ENCODE measurements at places on chromosomes 4 and X.

DNA sequence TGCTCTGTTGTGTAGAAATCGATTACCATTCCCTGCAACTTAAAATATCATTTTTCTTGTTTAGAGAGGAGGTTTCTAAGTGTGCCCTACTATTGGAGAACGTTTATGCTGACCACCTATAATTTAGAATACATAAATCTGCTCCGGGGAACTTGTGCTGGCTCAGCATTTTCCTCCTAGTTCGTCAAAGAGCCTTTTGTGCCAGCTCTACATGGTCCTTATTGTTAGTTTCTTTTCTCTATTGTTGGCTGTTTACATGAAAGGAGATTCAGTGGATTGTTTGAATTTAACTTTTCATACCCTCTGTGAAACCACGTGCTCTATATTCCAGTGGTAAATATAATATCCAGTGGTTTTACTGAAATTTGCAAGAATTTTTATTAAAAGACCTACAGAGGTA is 53.4 kb upstream of the ATP8A1 start:
- no peak for DNase-seq

DNA sequence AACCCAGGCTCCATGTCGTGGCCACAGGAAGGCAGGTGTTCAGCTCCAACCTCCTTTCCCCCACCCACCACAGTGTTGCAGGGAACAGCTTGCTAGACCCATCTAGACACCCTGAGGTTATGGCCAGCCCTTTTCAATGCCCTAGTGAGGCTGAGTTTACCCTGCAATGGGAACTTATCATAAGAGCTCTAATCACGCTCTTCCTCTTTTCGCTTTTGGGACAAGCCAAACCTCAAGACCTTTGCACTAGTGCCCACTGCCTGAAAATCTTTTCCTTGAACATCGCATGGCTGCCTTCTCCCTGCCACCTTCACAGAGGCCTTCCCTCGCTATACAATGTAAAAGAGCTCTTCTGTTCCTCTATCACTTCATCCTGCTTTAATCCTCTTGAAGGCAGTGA is 2.4 kb upstream of the FGFBP2 start:
- DNase-seq, result no peak

GRCh38 chr4:159455675-159456237 is 352.9 kb downstream of the RAPGEF2 start:
- no peak for DNase-seq

- DNase-seq, result no peak
Measured at GRCh38 chr4:175071123-175071522, 153.0 kb downstream of the ADAM29 start.

GRCh38 chr4:70753630-70754029 is 31.9 kb downstream of the RUFY3 start:
- no peak for DNase-seq

GRCh38 chrX:45823536-45823935 is 622.9 kb upstream of the DIPK2B start:
- DNase-seq, result no peak

DNA sequence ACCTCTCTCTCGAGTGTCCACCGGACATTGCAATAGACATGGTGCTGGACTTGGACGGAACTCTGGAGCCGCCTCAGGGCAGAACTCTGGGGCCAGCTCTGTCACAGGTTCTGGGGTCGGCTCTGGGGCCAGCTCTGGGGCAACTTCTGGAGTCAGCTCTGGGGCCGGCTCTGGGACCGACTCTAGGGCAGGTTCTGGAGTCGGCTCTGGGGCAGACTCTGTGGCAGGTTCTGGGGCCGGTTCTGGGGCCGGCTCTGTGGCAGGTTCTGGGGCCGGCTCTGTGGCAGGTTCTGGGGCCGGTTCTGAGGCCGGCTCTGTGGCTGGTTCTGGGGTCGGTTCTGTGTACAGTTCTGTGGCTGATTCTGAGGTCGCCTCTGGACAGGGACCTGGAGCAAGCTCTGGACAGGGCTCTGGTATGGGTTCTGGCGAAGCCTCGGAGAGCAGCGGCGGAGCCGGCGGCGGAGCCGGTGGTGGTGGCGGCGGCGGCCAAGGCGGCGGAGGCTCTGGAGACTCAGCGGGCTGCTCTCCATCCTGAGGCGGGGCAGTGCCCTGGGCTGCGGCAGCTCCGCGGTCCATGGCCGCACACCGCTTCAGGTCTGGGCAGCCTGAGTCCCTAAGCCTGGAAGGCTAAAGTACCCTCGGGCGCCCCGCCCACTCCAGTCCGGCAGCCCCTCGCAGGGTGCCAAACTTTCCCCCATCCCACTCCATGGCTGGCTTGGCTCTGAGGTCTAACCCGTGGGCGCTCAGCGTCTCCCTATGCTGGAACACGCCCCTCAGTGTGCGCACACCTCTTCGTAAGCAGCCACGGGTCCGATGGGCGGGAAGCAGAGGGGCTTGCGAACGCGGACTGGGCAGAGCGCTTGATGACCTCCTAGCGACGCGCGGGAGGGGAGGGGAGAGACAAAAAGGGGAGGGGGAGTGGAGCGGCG is at the start of gene DGKK:
DGKK (minus strand) TSS at position 723 of the 929 bp plus-strand sequence; CDS start at position 576, 147 bp downstream.
- DNase-seq, result no peak

GRCh38 chr4:175703956-175704600 is 108.0 kb downstream of the GPM6A start:
- DNase-seq, result no peak

GRCh38 chrX:78886550-78886949 is 58.6 kb upstream of the P2RY10 start:
- no peak for DNase-seq

DNA sequence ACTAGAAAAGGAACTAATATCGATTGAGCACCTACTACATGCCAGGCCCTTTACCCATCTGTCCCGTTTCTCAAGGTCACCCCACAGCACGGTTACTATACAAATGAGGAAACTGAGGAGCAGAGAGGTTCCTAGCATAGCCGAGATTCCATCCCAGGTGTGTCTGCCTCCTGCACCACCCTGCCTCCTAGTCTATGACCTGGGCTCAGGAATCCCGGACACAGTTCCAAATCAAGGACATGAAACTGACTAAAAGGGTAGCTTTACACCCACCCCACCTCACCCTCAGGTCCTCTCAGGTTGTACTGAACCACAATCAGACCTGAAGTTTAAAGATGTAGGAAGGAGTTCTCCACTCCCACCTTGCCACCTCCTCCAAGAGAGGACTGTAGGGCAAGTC is 55.6 kb downstream of the APBB2 start:
- DNase-seq, result no peak

DNA sequence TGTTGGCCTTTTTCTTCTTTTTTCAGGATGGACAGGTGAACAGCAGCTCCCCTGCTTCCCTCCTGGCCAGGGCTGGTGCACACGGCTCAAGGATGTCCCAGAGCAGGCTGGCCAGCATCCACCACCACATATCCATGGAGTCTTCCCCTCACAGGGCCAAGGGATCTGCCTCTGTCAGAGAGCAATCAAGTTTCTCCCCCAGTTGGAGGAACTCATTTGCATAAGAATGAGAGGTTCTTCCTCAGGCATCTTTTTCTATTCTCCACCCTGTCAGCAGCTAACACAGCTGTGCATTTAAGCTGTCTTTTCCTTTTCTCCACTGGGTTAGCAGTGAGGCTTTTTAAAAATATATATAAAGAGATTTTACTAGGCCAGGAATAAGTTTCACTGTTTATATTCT is 143.8 kb downstream of the ANAPC10 start:
- DNase-seq, result no peak

DNA sequence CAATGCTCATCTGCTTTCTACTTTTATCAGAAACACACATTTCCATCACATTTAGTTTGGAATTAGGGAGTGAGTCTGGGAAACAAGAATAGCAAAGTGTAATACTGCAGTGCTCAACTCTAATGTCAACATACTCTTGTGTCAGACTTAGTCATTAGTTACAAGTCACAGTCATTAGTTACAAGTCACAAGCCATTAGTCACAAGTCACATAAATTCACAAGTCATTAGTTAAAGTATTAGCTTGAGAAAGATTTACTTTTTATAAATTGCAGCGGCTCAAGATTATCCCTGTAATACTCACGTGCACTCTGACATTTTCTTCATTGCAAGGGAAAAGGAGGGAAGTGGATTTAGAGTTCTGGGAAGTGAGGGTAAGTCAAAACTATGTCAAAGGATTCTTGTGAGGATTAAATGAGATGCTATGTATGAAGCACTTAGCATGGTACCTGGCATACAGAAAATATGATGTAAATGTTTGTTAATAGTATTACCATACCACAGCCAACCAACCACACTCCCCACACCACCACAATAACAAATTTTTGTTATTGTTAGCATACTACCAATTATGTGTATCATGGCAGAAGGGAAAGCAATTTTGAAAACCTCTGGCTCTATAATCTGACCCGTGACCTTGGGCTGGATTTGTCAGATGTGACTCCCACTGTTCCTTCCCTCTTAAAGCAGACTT is 116.6 kb downstream of the ARHGAP24 start:
- no peak for DNase-seq

- DNase-seq, result no peak
Measured at GRCh38 chr4:133776961-133777360, 424.6 kb downstream of the PABPC4L start.

DNA sequence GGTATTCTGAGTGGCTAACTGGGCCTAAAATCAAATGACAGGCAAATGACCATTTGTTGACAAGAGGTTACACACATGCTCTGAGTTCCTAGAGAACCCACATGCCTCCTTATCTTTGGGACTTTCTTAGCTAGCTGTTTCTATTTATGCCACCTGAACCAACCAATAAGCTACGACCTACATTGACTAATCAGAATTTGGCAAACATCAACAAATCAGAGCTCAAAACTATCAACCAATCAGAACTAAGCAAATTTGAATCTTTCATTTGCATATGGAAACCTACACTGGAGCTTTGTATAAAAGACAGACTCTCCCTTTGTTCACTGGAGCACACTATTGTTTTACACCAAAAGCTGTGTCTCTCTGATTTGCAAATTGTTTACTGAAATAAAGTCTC is 192.0 kb downstream of the CXXC4 start:
- DNase-seq, result no peak

DNA sequence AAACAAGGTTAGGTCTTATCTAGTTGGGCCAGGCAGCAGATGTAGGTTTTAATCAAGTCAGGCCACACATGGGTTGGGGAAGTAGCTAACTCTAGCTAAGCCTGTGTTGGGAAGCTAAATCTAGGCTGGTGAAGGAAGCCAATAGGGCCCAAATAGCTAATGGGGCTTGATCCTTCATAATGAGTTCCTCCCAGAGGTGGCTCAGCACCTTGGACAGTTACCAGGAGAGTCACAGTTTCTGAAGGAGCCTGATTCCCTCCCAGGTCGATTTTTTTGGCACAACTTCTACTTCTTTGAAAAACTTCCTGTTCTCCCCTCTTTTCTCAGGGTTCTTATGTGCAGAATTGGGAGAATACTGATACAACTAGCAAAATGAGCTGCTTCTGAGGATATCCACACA is 242.5 kb upstream of the PRPS2 start:
- no peak for DNase-seq

- DNase-seq, result no peak
Measured at GRCh38 chr4:56744030-56744429, 62.9 kb upstream of the HOPX start.

- no peak for DNase-seq
Measured at GRCh38 chrX:72057849-72058248, 73.9 kb downstream of the RTL5 start.

GRCh38 chr4:122930862-122931261 is 8.5 kb upstream of the NUDT6 start:
- no peak for DNase-seq

DNA sequence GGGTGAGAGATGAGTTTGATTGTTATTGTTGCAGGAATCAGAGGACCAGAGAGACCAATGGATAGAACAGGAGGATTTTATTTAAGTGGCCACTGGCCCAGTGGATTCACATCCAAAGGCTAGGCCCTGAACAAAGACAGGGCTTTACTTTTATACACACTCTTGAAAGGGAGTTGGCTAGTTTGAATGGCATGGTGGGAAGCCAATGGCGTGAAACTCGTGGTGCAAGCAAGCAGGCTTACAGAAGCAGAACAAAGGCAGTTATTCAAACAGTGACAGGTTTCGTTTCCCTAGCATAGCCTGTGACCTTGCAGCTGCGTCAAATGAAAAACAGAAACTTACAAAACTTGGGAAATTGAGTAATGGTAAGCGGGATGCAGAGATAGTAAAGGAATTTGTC is 110.2 kb upstream of the PRDX4 start:
- DNase-seq, result no peak

DNA sequence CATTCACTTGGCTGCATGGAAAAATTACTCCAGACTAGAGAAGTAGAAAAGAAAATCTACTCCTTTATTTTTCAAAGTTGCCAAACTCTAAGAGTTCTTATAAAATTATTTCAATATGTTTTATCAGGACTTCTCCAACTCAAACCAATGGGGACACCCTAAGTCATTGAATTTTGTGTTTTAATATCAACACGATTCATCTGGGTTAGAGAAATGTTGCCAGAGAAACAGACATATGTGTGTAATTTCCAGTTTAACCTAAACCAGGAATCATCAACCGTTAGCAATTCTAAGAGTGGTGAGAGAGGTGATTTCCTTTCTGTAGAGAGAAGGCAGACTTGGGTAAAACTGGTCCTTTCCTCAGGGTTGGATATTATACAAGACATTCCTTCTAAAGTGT is 291.8 kb downstream of the LDB2 start:
- DNase-seq, result no peak

DNA sequence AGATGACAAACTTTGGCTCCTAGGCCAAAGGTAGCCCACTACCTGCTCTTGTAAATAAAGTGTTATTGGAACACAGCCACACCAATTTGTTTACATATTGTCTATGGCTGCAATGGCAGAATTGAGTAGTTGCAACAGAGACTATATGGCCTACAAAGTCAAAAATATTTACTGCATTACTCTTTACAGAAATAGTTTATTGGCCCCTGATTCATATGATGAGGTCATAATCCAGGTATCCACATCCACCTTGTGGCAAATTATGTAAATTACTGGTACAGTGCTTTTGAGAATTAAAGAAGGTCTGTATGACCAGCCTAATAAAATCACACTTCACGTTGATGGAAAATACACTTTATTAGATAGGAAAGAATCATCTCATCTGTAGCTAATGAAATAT is 337.0 kb upstream of the DDX53 start:
- no peak for DNase-seq

DNA sequence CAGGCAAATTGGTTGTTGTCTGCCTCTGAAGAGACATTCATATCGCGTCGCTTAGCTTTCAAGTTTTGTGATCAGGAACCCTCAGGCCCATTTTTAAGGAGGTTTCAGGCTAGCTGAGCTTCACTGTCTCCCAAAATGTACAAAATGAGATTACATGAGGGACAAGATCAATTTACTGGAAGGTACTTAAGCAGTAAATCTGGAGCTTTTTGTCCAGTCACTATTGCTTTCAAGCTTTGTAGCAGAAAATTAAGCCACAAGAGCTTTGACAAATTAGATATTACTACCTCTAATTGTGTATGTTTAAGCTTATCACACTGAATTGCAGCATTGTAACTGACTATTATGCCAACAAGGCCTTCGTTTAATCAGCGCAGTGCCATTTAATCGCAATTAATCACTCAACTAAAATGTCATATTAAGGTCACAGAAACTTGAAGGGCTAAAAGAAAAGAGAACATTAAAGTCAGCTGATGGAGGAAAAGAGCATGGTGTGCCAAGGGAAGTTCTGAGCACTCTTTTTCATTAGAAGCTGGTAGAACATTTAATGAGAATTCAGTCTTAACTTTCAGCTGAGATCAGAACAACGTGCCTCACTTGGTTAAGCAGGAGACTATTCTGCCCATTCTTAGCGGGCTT is 353.0 kb downstream of the FBXO8 start:
- DNase-seq, result no peak
